ENCODE measurements at places on chromosomes 16 and 17. TPM values are rescaled to one million over a fixed set of nuclear protein-coding genes. Genes with fewer than 3 reads are reported as not detected.

DNA sequence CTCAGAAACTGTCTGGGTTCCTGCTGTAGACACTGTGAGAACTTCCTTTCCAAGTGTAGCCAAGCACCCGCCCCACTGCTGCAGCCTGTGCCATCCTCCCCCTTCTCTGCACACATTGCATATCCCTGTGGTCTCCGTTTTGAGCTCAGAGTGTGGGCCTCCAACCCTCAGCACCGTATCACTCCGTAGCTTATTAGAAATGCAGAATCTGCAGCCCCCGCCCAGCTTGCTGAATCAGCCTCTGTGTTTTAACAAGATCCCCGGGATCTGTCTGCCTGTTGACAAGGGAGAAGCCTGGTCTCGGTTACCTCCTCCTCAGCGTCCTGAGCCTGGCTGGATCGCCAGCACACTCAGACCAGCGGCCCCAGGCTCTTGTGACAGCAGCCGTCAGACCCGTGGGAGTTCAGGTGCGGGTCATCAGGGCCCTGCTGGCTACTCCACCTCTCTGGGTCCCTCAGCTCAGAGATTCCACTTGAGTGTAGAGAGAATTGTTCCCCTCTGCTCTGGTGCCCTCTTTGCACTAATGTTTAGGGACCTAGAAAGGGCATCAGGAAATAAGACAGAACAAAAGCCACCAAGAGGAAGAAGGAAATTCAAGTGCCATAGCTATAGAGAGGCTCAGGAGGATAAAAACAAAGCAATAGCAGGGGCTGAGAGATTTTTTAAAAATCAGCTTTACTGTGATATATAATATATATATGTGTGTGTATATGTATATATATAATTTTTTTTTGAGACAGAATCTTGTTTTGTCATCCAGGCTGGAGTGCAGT lies 92.3 kb downstream of the PITPNC1 start:
- H3K27ac ChIP-seq, result peak overlapping the region; percentile 77
- H3K4me3 ChIP-seq, result peak overlapping the region; percentile 64
- no peaks in the 10 kb centered on the region for H3K36me3 ChIP-seq
- peak; percentile 62 for DNase-seq
- peaks cover 58% of the 10 kb centered on the region for H3K4me1 ChIP-seq
- H3K27me3 ChIP-seq, result no peaks in the 10 kb centered on the region

DNA sequence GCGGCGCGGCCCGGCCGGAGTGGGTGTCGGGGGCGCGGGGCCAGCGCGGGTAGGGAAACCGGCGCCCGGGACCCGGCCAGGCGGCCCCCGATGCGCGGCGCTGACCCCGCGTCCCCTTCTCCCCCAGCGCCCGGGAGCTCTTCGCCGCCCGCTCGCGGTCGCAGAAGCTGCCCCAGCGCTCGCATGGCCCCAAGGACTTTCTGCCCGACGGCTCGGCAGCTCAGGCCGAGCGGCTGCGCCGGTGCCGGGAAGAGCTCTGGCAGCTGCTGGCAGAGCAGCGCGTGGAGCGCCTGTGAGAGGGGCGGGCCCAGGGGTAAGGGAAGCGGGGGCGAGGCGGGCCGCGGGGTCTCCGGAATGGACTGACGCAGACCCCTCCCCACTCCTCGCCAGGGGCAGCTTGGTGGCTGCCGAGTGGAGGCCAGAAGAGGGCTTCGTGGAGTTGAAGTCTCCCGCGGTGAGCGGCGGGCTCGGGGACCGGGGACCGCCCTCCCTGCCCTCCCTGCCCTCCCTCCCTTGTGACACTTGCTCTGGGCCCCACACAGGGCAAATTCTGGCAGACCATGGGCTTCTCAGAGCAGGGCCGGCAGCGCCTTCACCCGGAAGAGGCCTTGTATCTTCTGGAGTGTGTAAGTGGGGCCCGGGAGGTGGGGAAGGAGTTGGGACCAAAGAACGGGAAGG lies 430 bp downstream of the TSEN54 start:
- H3K4me3 ChIP-seq, result peak overlapping the region; percentile 86
- H3K27me3 ChIP-seq, result peaks cover 4% of the 10 kb centered on the region
- peak overlapping the region; percentile 42 for H3K27ac ChIP-seq

Gene MILR1
- not detected for total RNA-seq

Gene OR1F1
- total RNA-seq, result not detected

DNA sequence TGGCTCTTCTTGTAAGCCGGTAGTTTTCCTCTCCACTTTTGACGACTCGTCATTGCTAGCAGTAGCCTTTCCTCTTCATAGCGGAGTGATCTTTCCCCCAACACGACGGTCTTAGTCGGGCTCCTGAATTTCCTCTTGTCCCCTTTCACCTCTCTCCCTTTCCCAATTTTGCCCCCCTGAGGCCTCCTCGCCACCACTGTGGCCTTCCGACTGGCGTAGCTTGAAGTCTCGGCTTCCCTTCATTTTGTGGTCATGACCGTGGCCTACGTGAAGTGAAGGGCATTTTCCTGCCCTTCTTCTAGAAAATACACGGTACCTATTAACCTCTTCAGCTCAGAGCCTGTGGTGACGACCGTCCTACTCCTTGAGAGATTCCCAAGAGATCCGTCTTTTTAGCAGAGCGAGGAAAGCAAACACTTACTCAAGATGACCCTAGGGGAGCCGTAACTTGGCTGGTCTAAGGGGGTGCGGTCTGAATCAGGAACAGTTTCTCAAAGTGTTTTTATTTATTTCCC lies 787 bp downstream of the PRKAR1A start:
- peak; percentile 26 for DNase-seq
- H3K27me3 ChIP-seq, result no peaks in the 10 kb centered on the region
- peaks cover 36% of the 10 kb centered on the region for H3K36me3 ChIP-seq
- H3K4me3 ChIP-seq, result peak overlapping the region; percentile 98
- H3K4me1 ChIP-seq, result peaks cover 44% of the 10 kb centered on the region

Gene TMEM94
- total RNA-seq, result 51.4 TPM

DNA sequence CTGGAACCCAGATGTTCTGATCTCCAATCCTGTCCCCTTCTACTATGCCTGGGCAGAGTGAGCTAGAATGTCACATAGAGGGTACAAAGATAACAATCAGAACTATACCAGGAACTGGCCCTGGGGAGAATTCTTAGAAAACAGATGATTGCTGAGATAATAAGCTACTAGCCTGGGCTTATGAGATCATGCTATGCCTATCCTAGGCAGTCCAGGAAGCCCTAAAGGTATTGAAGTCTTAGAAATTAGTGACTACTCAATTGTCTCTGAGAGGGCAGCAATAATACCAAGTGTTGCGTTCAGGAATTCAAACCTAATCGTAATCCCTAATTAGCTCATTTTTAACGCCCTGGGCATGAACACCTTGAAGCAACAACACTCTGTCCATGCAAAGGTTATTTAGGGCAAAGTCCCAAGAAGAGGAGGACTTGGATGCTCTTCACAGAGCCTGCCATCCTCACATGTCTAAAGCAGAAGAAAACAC lies 77.1 kb downstream of the MMD start:
- no peak overlapping the region for H3K4me3 ChIP-seq
- peak overlapping the region; percentile 42 for H3K27ac ChIP-seq
- H3K36me3 ChIP-seq, result peaks cover 5% of the 10 kb centered on the region
- H3K27me3 ChIP-seq, result peaks cover 13% of the 10 kb centered on the region
